BJ (cell line): ENCODE measurements at places on chromosomes 7 and 10.

- DNase-seq = no peak
Measured at GRCh38 chr7:94241402-94241925, 153.2 kb upstream of the COL1A2 start.

- no peak for DNase-seq
Measured at GRCh38 chr10:123558651-123559050, 107.5 kb upstream of the GPR26 start.

- no peak for DNase-seq
Measured at GRCh38 chr7:107179326-107180164, 10.7 kb downstream of the HBP1 start.

DNA sequence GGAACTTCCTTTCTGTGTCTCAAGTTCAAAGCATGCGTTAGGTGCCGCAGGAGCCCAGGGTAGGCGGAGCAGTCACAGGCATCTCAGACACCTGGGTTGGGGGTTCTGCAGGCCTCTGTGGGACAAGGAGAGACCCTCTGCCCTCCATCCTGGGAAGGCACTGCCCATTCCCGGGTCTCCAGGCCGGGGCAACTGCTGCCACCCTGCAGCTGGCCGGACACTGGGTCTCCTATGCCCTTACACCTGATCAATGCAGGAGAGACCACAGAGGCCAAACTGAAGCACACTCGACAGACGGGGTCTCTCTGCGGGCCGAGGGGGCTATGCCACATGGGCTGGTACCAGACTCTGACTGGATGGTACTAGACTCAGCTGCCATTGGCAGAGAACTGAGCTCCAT lies 36.9 kb downstream of the YKT6 start:
- no peak for DNase-seq

- no peak for DNase-seq
Measured at GRCh38 chr7:71470830-71471229, 338.9 kb downstream of the GALNT17 start.

- no peak for DNase-seq
Measured at GRCh38 chr10:16724509-16724908, 92.7 kb downstream of the RSU1 start.

GRCh38 chr10:78547905-78548304 lies 514.2 kb downstream of the RPS24 start:
- no peak for DNase-seq

GRCh38 chr10:129075508-129075907 lies 391.5 kb upstream of the MGMT start:
- DNase-seq = no peak

DNA sequence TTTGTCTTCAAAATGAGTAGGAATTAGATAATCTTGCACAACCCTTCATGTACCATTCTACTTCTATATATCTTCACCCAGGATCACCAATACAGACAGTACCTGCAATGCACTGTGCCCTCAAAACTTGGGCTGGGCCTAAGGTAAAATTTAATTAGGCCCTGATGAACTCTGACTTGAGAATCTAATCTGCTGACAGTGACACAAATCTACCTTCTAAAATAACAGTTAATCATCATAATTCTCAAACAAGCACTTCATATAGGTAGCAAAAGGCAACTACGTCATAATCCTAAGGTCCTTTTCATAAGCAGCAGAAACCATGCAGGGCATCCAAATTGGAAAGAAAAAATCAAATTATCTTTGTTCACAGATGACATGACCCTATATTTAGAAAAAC lies 4.1 kb downstream of the ZNF25 start:
- no peak for DNase-seq

GRCh38 chr7:36349626-36350025 lies 40.0 kb upstream of the ANLN start:
- DNase-seq = no peak

GRCh38 chr10:80855348-80855971 lies 317.8 kb downstream of the SH2D4B start:
- no peak for DNase-seq

- DNase-seq = peak; percentile 33
Measured at GRCh38 chr7:137886746-137887145, 40.0 kb upstream of the DGKI start.

DNA sequence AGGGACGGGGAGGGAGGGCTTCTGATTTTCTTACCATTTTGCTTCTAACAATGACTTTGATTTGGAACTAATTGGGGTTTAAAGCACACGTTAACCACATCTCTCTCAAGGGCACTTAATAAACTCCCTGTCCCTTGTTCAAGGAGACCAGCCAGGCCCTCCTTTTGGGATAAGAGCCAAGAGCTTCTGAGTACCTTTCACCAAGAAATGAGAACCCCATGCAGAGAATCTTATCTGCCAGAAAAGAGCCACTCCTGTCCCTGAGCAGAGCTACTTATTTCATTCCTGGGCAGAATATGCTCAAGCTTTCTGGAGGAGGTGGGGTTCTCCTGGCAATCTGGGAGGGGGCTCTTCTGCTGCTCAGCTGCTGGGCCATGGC lies 574.6 kb downstream of the GALNT17 start:
- no peak for DNase-seq

DNA sequence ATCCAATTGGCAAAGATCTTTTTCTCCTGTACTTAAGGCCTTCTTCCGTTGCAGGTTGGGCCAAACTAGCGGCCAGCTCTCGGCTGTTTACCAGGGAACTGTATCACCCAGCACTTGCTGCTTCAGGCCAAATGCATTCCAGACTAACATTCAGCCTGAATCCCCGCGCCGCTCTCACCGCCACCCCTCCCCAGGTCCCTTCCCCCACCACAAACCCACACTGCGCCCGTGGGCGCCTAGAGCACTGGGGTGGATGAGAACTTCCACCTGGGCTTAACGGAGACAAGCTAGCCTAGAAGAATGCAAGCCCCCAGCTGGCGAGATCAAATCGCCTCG lies 676 bp downstream of the TCAF1 start:
- DNase-seq = no peak

- DNase-seq = no peak
Measured at GRCh38 chr10:132534391-132535064, 3.1 kb upstream of the INPP5A start.

DNA sequence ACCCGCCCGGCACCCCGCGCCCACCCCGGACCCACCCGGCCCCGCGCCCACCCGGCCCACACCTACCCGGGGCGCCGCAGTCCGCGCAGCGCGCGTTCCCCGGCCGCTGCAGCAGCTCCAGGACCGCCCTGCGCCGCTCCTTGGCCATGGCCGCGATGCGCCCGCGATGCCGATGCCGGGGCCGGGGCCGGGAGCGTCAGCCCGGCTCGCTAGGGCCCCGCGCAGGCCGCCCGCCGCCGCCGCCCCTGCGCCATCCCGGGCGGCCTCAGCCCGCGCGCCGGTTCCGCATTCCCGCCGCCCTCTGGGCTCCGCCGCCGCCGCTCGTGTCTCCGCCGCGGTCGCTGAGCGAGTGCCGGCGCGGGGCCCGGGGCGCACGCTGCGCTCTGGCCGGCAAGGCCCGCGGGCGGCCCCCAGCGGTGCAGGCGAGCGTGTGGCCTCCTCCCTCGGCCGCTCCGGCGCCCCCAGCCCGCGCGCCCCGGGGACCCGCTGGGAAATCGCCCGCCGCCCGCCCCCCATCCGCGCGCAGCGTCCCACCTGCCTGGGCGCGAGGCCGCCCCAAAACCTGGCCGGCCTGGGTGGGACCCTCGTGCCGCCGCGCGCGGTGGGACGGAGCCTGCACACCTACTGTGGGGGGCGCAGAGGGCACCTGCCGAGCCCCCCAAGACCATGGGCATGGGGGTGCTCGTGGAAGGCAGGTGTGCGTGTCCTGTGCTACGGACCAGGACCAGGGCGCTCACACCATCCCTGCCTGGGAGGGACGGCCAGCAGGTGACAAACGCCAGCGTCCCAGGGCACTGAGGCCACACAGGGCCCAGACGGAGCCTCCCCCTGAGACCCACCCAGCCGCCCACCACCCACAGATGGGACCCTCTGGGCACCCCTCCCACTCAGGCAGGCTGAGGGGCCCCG lies at the start of gene ADAP1:
ADAP1 (minus strand) TSS at position 351 of the 909 bp plus-strand sequence; CDS start at position 148, 203 bp downstream.
- DNase-seq = no peak

DNA sequence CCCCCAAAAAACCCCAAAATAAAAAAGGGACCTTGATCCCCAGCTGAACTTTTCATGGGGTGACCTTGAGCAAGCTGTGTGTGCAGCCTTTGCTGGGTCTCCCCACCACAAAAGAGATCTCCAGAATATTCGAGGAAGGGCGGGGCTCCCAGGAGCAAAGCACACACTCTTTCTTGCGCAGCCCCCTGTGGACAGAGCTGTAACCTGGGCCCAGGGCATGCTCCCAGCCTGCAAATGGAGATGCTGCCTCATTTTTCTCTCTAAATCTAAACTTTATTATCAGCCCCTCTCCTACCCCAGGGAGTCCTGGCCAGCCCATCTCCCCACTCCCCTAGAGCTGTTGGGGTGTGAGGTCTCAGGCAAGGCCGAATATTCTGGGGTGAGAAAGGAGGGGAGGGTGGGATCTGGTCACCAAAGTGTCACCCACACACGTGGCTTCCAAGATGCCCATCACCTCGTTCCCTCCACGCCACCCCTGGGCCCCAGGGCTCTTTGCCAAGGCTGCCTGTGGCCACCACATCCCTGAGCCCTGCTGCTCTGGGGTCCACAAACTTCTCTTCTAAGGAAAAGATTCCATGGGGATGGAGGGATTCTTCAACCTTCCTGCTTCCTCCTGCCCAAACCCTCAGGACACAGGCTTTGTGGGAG lies 1.7 kb upstream of the CALML3 start:
- no peak for DNase-seq

- DNase-seq = no peak
Measured at GRCh38 chr7:45636733-45637132, 62.6 kb downstream of the ADCY1 start.

DNA sequence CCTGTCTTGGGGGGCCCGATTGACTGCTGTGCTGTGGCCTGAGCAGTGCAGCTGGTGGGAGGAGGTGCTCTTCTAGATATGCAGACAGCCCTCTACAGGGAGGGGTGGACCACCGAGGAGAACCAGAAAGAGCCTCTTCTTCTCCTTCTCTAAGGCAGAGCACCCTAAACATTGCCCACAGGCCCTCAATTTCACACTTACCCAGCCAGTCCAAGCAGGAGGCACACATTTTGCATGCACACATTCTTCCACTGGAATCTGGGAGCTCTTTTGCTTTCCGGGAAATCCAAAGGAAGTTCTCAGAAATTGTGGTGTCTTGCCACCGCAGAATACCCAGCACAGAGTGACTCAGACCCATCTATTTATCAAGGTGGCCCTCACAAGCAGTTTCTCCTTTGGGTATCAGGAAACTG lies 45.8 kb downstream of the EEPD1 start:
- DNase-seq = no peak

DNA sequence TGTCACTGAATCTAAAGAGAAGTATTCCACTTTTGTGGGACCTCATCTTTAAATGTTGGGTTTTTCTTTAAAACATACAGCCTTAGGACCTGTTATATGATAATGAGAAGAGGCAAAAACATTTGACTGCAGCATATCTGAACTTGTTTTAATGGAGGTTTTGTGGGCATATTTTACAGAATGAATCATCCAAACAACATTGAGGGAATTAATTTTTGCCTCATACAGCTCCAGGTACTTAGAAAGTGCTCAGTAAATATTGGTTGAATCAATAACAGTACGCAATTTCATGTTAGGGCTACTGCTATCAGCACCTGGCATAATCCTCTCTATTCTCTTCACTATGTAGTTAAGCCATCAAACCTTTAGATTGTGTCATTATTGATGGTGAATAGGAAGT lies 115.9 kb downstream of the MALRD1 start:
- no peak for DNase-seq

GRCh38 chr7:39461263-39461820 lies 104.9 kb upstream of the YAE1 start:
- DNase-seq = no peak

DNA sequence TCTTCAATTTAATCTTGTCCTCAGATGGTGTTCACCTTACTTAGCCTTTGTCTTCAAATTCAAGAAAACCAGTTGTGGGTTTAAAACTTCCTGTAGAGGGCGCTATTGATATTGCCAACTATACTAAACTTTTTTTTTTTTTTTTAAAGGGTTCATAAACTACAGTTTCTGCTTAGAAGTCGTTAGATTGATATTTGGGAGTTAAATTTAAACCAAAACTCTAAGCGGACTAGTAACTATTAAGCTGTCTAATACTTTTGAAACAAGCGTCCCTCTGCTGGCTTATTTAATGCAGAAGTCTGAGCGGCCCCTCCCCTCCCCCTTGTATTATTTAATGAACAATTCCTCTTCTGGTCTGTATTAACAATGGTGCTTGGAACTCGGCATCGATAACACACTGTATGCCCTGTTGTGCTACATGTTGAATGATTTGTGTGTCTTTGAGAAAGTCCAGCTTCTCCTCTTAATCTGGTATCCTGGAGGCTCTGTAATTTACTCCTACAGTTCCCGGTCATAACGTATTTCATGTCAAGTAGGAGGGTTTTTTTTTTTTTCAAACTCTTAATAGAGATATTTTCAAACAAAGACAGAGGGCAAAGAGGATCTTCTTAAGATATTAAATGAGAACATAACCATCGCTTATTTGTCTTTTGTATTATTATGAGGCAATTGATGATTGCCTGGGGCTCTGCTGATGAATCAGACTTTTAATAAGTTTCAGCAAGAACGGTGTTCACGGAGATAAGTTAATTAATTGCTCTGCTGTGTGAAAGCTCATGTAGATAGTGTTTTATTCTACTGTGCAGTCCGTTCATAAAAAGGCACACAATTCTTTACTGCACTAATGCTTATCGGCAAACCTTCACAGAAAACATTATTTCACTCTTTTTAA lies 22.6 kb upstream of the CREB5 start:
- no peak for DNase-seq

DNA sequence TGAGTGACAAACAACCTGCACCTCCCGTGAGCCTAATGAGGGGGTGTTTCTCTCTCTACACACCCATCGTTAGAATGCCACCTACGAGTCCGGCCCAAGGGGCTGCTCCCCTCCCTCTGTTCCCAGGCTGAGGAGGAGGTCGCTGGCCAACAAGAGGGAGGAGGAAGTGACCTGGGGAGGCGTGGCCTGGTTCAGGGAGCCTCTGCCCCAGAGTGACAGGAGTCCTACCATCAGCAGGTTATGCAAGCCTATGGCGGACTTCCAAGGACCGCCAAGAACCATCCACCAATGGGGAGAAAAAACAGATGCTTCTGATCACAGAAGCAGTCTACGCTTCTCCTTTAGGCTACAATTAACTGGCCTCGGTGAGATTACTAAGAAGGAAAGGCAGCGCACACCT lies 12.3 kb upstream of the EGFR start:
- no peak for DNase-seq

DNA sequence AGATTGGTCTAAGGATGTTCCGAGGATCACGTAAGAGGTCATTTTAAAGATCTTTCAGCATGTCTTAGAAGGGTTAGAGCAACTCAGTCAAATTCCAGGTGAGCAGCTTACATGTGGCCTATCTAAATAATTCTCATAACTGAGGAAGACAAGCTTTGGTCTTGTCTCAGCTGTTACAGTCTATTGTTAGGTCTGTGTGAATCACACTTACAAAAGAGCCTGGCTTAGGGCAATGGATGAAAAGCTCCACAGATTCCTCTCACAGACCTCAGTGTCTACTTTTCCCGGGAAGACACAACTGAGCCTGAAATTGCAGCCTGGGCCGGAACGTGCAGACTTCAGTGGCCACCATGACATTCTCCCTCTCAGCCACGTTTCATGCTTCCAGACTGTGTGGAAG lies 173.1 kb downstream of the INHBA start:
- DNase-seq = no peak
